ENCODE measurements at places on chromosomes 2 and 18. TPM values are rescaled to one million over a fixed set of nuclear protein-coding genes. Genes with fewer than 3 reads are reported as not detected.

SERPINB10 gene
- total RNA-seq = not detected

SP9 gene
- total RNA-seq = not detected

LTBP1 gene
- total RNA-seq = 15.4 TPM

INPP5D gene
- 28.8 TPM for total RNA-seq

FAP gene
- 24.7 TPM for total RNA-seq

RESP18 gene
- not detected for total RNA-seq

NT5C1B gene
- total RNA-seq = not detected

DOK6 gene
- 1.6 TPM for total RNA-seq

CFC1B gene
- total RNA-seq = not detected

ASB18 gene
- total RNA-seq = not detected

KHK gene
- total RNA-seq = 4.7 TPM

DES gene
- 62.5 TPM for total RNA-seq

KCNF1 gene
- 0.13 TPM for total RNA-seq

FAM228A gene
- total RNA-seq = 3.2 TPM

POMC gene
- total RNA-seq = 3.4 TPM

LYG2 gene
- not detected for total RNA-seq

POU3F3 gene
- not detected for total RNA-seq

CELF4 gene
- 0.39 TPM for total RNA-seq

TLX2 gene
- total RNA-seq = not detected

RBM43 gene
- 3.7 TPM for total RNA-seq

AAK1 gene
- 73.6 TPM for total RNA-seq

MYCN gene
- total RNA-seq = 0.29 TPM

PROC gene
- total RNA-seq = not detected

SLC23A3 gene
- total RNA-seq = 0.93 TPM

GAREM1 gene
- total RNA-seq = 21.2 TPM

UGT1A8 gene
- not detected for total RNA-seq

CTAGE1 gene
- total RNA-seq = not detected

GTF3C2 gene
- 44.8 TPM for total RNA-seq

PPM1G gene
- total RNA-seq = 56.7 TPM

PHOSPHO2 gene
- 9.9 TPM for total RNA-seq

TXNL1 gene
- 55.2 TPM for total RNA-seq

DLGAP1 gene
- 4.2 TPM for total RNA-seq

DDX1 gene
- total RNA-seq = 90.9 TPM

EGR4 gene
- not detected for total RNA-seq

MYO3B gene
- total RNA-seq = not detected

POTEJ gene
- not detected for total RNA-seq

CGREF1 gene
- 11.0 TPM for total RNA-seq

ZDBF2 gene
- total RNA-seq = 10.6 TPM

DNAH7 gene
- 0.45 TPM for total RNA-seq

LIMS2 gene
- 70.6 TPM for total RNA-seq

ETAA1 gene
- 6.1 TPM for total RNA-seq

TUBA4A gene
- total RNA-seq = 21.7 TPM

PARD6G gene
- total RNA-seq = 3.6 TPM

MPP4 gene
- not detected for total RNA-seq

CKAP2L gene
- not detected for total RNA-seq

GNAL gene
- 7.4 TPM for total RNA-seq

CTNNA2 gene
- not detected for total RNA-seq

TRIM43 gene
- total RNA-seq = not detected

Data from mesenteric fat pad (tissue), 1 donor.